ENCODE measurements at places on chromosomes 4 and X. TPM values are rescaled to one million over a fixed set of nuclear protein-coding genes. Genes with fewer than 3 reads are reported as not detected.
A peak's percentile ranks its signal among the peaks of the same experiment; 100 is the strongest.

- DNase-seq = no peak
These were observed 47.7 kb downstream of the EVC start for GRCh38 chr4:5758741-5759140.

DNA sequence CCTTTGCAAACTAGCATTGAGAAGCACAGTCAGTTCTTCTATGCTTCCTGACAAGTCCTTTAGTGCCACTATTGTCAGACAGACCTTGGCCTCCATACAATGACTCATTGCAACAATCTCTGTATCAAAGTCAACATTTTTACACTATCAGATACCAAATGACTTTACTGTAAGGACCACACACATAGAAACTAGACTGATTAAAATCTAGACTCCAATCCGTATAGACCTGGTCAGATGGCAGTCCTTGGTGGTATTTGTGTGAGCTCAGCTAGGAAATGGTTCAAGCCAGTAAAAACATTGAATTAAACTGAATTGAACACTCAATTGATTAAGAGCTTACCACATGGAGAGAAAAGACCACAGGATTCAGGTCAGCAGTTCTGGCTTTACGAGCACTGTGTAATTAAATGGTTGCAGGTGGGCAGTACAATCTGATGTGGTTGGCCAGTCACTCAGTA is 549.8 kb upstream of the LCORL start:
- no peak for DNase-seq

GRCh38 chr4:161714931-161715330 is 448.9 kb downstream of the FSTL5 start:
- DNase-seq = no peak

- DNase-seq = no peak
These were observed 10.8 kb upstream of the POLA1 start for GRCh38 chrX:24682739-24683432.

DNA sequence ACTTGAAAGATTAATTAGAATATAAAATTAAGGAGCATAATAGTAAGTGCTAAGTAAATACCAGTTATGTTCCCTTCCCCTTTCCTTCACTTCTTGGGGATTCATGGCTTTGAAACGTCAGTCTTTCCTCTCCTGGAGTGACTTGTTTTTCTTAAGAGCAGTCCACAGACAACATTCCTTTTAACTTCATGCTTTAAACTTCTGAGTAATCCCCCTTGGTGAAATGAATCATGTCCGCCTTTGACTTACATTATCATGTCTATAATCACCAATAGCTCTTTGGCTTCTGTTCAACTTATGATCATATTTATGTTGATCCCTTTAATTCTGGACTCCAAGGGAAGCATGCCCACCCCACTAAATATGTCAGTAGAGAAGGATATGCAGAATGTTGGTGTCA is 1012.1 kb upstream of the SLIT2 start:
- DNase-seq = no peak

CLDN34 gene
- total RNA-seq = not detected

DNA sequence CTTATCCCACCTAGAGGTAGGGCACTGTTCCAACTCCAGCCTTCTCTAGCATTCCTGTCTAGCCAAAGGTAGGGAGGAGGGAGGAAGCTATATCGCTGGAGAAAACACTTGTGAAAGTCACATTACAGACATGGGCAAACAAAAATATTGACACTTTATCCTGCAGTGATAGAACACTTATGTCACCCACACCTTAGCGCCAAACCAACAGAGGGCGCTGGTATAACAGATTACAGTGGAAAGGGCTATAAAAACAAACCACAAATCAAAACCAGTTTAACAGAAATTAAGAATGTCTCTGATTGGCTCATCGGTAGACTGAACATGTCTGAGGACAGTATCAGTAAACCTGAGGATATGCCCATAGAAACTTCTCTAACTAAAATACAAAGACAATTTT is 451.3 kb downstream of the TLL1 start:
- no peak for DNase-seq

GRCh38 chr4:7379186-7379585 is 55.5 kb downstream of the PSAPL1 start:
- no peak for DNase-seq

TBC1D19 gene
- 9.5 TPM for total RNA-seq

- DNase-seq = no peak
These were observed 263.6 kb downstream of the DCTD start for GRCh38 chr4:182653596-182653995.

DNA sequence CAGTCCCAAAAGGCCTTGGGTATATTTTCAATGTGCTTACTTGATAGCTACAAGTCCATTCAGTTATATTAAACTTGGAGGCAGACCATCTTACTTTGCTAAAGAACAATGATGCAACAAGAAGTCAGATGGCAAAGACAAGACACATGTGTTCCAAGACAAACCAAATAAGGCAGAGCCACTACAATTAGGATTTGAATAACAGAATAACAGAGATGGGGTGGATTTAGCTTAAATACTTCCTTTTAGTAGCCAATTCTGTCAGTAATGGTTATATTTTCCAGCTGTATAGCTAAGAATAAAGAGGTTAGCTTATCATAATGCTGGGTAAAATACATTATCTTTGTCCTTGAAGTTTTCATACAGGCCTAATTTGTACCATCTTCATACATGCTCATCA is 37.7 kb upstream of the FRAS1 start:
- no peak for DNase-seq

GRCh38 chrX:122134291-122134690 is 1049.8 kb upstream of the GRIA3 start:
- no peak for DNase-seq

GRCh38 chr4:140239311-140239710 is 85.3 kb upstream of the MAML3 start:
- no peak for DNase-seq

DNA sequence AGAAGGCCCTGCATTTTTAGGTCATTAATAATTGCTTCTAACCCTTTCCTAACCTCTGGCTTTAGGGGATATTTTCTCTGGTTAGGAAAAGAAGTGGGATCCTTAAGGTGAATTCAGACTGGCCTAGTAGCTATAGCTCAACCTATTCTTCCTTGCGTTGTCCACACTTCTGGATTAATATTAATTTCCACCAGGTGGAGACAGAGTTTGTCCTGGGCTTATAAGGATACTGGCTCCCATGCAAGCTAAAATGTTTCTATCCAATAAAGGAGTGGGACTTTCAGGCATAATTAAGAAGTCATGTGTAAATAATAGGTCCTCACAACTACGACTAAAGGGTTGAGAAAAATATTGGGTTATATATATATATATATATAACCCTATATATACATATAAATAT is 860.0 kb upstream of the POU3F4 start:
- DNase-seq = no peak

MGARP gene
- 0.23 TPM for total RNA-seq

DNA sequence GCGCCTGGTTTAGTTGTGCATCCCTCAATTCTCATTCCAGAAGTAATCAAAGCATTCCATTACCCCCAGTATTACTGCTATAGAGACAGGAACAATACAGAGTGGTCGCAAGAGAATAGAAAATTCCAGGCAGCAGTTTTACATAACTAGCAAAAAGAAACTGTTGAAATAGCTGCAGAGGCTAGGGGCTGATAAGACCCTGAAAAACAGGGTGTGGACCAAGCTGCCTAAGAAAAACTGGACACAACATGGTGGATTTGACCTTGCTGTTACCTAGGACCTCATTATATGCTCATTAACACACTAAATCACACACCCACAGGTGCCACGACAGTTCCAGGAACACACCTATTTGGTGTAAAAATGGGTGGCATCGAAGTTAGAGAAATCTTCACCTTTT is 15.4 kb downstream of the EPGN start:
- no peak for DNase-seq

DNA sequence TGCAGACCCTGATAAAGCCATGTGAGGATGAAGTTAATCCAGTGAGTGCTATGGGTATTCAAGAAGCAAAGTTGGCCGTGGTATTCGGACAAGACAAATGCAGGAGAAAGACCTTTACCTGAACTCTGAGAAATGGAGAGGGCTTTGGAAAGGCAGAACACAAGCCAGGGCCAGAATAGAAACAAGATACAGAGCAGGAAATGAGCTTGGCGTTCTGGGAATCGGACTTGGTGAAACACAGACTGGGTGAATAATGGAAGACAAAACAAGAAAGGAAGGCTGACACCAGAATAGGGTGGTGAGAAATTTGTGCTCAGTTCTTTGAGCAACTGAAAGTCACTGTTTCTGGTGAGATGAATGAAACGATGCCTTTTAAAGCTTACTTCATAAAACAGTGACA is 83.3 kb downstream of the VEGFC start:
- DNase-seq = no peak

DNA sequence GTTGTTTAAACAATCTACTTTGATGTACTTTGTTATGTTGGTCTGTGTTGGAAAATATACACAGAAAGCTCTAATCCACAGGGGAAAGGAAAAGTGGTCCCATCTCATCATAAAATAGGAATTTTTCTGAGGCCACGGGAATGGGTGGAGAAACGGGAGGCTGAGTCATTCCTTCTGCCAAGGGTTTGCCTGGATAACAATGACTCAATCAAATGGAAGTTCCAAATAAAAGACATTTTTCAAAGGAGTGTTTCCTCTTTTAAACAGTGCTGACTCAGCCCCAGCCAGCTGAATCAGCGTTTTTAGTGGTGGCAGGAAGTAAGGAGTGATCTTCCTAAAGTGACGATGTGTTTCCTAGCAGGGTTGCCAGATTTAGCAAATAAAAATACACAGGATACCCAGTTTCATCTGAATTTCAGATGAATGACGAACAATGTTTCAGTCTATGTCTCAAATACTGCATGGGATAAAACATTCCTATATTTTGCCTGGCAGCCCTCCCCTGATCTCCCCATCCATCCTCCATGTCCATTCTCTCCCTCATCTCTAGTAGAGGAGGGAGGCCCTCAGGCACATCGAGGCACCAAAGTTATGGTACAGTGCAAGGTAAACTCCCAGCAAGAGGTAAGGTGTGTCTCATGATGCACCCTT is 345.4 kb upstream of the GATB start:
- peak; percentile 29 for DNase-seq

All from CD4-positive, alpha-beta memory T cell (primary cell).